Adrenal gland (tissue), 19 donors: ENCODE measurements at places on chromosomes 2 and 18. TPM values are rescaled to one million over a fixed set of nuclear protein-coding genes. Genes with fewer than 3 reads are reported as not detected.

DNA sequence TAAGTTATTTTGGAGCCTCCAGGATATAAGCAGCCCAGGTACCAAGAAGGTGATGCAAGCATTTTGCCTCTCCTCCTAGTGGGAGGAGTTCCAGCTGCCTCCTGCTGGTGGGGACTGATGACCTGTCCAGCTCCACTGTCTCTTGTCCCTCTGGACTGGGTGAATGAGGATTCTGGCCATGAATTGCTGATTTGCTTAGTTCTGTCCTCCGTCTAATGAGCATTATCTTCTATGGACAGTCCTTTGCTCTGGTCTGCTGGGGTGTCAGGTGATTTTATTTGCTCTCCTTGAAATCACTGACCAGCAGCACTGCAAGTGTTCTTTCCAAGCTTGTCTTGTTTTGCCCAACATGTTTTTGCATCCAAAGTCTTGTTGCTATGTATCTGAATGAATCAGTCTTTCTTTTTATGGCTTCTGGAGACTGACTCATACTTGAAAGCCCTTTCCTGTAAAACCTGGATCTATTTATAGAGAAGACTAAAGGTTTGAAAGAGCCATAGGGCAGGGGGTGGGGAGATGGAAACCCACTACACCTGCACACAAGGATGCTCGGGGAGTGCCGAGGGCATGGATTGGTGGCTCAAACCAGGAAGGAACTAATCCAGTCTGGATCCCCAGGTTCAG lies 40.5 kb upstream of the EFHD1 start:
- H3K27ac ChIP-seq: no peak overlapping the region
- no peak overlapping the region for H3K4me3 ChIP-seq
- no peaks in the 10 kb centered on the region for H3K36me3 ChIP-seq
- DNase-seq: no peak
- H3K4me1 ChIP-seq: no peaks in the 10 kb centered on the region
- H3K27me3 ChIP-seq: no peaks in the 10 kb centered on the region

- peaks cover 31% of the 10 kb centered on the region for H3K36me3 ChIP-seq
- DNase-seq: peak; percentile 89
- H3K4me3 ChIP-seq: no peak overlapping the region
- H3K27ac ChIP-seq: peak overlapping the region; percentile 87
These were observed 14.3 kb downstream of the COPS7B start for GRCh38 chr2:231800493-231801091.

- H3K4me1 ChIP-seq: peaks cover 16% of the 10 kb centered on the region
- H3K27me3 ChIP-seq: no peaks in the 10 kb centered on the region
- H3K27ac ChIP-seq: no peak overlapping the region
These were observed 17.0 kb upstream of the SCYGR1 start for GRCh38 chr2:227404585-227405271.

GRCh38 chr2:27776696-27777095 lies 5.2 kb downstream of the MRPL33 start:
- peak overlapping the region; percentile 95 for H3K27ac ChIP-seq
- peaks cover 71% of the 10 kb centered on the region for H3K4me1 ChIP-seq
- H3K27me3 ChIP-seq: no peaks in the 10 kb centered on the region
- H3K4me3 ChIP-seq: no peak overlapping the region
- peaks cover 29% of the 10 kb centered on the region for H3K36me3 ChIP-seq

DNA sequence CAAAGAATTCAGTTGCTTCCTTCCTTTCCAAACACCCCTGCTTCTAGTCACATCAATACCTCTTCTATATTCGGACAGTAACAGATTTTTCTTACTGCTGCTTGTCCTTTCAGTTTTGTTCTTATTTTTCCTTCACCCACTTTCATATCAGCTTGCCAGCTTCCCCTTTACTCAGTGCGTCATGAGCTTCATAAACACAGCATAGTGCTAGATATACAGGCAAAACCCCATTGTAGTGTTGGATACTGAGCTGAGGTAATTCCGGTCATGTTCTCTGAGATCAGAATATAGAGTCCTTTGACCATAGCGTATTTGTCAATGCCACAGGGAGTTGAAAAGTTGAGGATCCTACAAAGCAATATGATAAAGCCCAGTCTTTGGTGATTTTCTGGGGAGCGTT lies 2.4 kb downstream of the FARP2 start:
- H3K36me3 ChIP-seq: peaks cover 4% of the 10 kb centered on the region
- no peak for DNase-seq
- no peak overlapping the region for H3K27ac ChIP-seq

- no peak overlapping the region for H3K27ac ChIP-seq
- no peak for DNase-seq
- peaks cover 3% of the 10 kb centered on the region for H3K4me1 ChIP-seq
- no peak overlapping the region for H3K4me3 ChIP-seq
- no peaks in the 10 kb centered on the region for H3K36me3 ChIP-seq
These were observed 153.3 kb upstream of the RBMS1 start for GRCh38 chr2:160646684-160647444.

GRCh38 chr18:54939361-54939917 lies 19.8 kb downstream of the CCDC68 start:
- H3K4me1 ChIP-seq: no peaks in the 10 kb centered on the region
- no peaks in the 10 kb centered on the region for H3K36me3 ChIP-seq
- no peaks in the 10 kb centered on the region for H3K27me3 ChIP-seq
- no peak overlapping the region for H3K4me3 ChIP-seq

CD8B gene
- total RNA-seq: 0.83 TPM

IL1F10 gene
- total RNA-seq: not detected

TCF23 gene
- 0.06 TPM for total RNA-seq

RBKS gene
- total RNA-seq: 11.1 TPM
